Mesangial cell (primary cell): ENCODE measurements at places on chromosomes 13 and 19. TPM values are rescaled to one million over a fixed set of nuclear protein-coding genes. Genes with fewer than 3 reads are reported as not detected.

PLA2G4C gene
- 1.1 and 7.0 TPM in 2 replicates for total RNA-seq

AZU1 gene
- not detected in 2 replicates for total RNA-seq

SERTAD1 gene
- 8.0 and 12.5 TPM in 2 replicates for total RNA-seq

ZNF132 gene
- 2.3 and 3.3 TPM in 2 replicates for total RNA-seq

NOVA2 gene
- total RNA-seq: not detected in 2 replicates

BST2 gene
- 12.2 and 95.2 TPM in 2 replicates for total RNA-seq

MISP gene
- total RNA-seq: 7.0 and 20.2 TPM in 2 replicates

SLC7A10 gene
- total RNA-seq: not detected in 2 replicates

ZIC5 gene
- total RNA-seq: under 0.01 TPM in 1 of 2 replicates, not detected in the other

ZNF709 gene
- total RNA-seq: 0.81 and 1.6 TPM in 2 replicates

CDC37 gene
- total RNA-seq: 119 and 192 TPM in 2 replicates

DCLK1 gene
- total RNA-seq: 2.8 and 4.4 TPM in 2 replicates

CPB2 gene
- not detected in 2 replicates for total RNA-seq

MFSD12 gene
- total RNA-seq: 287 and 301 TPM in 2 replicates

TUBGCP3 gene
- total RNA-seq: 13.4 and 20.4 TPM in 2 replicates

STAP2 gene
- total RNA-seq: 42.7 and 52.2 TPM in 2 replicates

FAM83E gene
- total RNA-seq: not detected in 2 replicates

KLF2 gene
- total RNA-seq: 1.3 and 3.4 TPM in 2 replicates

IFNL4 gene
- total RNA-seq: not detected in 2 replicates

JAK3 gene
- total RNA-seq: 2.0 and 9.1 TPM in 2 replicates

ACOD1 gene
- not detected in 2 replicates for total RNA-seq

COL5A3 gene
- 0.25 and 0.98 TPM in 2 replicates for total RNA-seq

ZFP28 gene
- total RNA-seq: 2.1 and 4.3 TPM in 2 replicates

FLT1 gene
- 1.3 and 3.9 TPM in 2 replicates for total RNA-seq

COL4A1 gene
- total RNA-seq: 1,287 and 1,642 TPM in 2 replicates

ZNF607 gene
- 1.1 and 3.0 TPM in 2 replicates for total RNA-seq

NLRP4 gene
- total RNA-seq: not detected in 2 replicates

TNNT1 gene
- 0.65 and 5.2 TPM in 2 replicates for total RNA-seq

SULT2A1 gene
- total RNA-seq: not detected in 2 replicates

S1PR5 gene
- 0.65 and 0.76 TPM in 2 replicates for total RNA-seq

ZGLP1 gene
- 0.89 and 2.8 TPM in 2 replicates for total RNA-seq

ZNF558 gene
- 8.8 and 20.0 TPM in 2 replicates for total RNA-seq

ZNF850 gene
- total RNA-seq: 1.6 and 2.6 TPM in 2 replicates

ZAR1L gene
- total RNA-seq: not detected in 2 replicates

ZNF497 gene
- under 0.01 and 2.8 TPM in 2 replicates for total RNA-seq

ANKLE1 gene
- total RNA-seq: 0.76 and 2.4 TPM in 2 replicates

SIGLEC9 gene
- not detected in 2 replicates for total RNA-seq

PSG6 gene
- not detected in 2 replicates for total RNA-seq

DMKN gene
- total RNA-seq: 29.5 and 70.4 TPM in 2 replicates

FDX2 gene
- total RNA-seq: 21.8 and 37.1 TPM in 2 replicates

ITM2B gene
- total RNA-seq: 127 and 591 TPM in 2 replicates

TNFSF11 gene
- total RNA-seq: 0.49 and 1.5 TPM in 2 replicates

ZNF534 gene
- not detected in 2 replicates for total RNA-seq

ASPDH gene
- not detected in 2 replicates for total RNA-seq

ALKBH6 gene
- total RNA-seq: 22.9 and 33.4 TPM in 2 replicates
